ENCODE measurements at places on chromosomes 1 and 21.

DNA sequence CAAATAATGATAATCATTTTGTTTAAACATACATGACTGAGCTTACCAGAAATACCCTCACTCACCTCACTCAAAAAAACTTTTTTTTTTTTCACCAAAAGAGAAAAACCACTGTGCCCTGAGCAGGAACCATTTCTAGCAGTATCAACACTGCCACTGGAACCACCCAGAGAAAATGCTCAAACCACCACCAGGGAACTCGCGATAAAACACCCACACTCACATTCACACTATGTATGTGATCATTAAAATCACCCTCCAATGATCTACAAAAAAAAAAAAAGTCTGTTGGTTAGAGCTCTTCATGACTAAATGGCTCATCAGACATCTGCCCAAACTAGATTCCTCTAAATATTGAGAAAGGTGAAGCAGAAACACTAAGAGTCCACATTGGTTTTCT, 11.5 kb downstream of the TIAM1 start:
- no peak for DNase-seq
- no peak overlapping the region for H3K4me3 ChIP-seq
- H3K27ac ChIP-seq = no peak overlapping the region
- H3K36me3 ChIP-seq = no peaks in the 10 kb centered on the region
- H3K27me3 ChIP-seq = no peaks in the 10 kb centered on the region

- H3K4me1 ChIP-seq = no peaks in the 10 kb centered on the region
- no peak for DNase-seq
- no peaks in the 10 kb centered on the region for H3K36me3 ChIP-seq
- no peaks in the 10 kb centered on the region for H3K27me3 ChIP-seq
- H3K27ac ChIP-seq = no peak overlapping the region
Measured at GRCh38 chr1:221141606-221142285, 262.5 kb downstream of the HLX start.

GRCh38 chr1:208791456-208791855, 547.3 kb upstream of the PLXNA2 start:
- no peak overlapping the region for H3K4me3 ChIP-seq
- H3K36me3 ChIP-seq = no peaks in the 10 kb centered on the region
- no peak for DNase-seq
- no peaks in the 10 kb centered on the region for H3K27me3 ChIP-seq
- H3K27ac ChIP-seq = no peak overlapping the region

GRCh38 chr1:184153731-184154130, 102.2 kb downstream of the TSEN15 start:
- H3K27me3 ChIP-seq = no peaks in the 10 kb centered on the region
- no peaks in the 10 kb centered on the region for H3K4me1 ChIP-seq
- no peak for DNase-seq
- no peak overlapping the region for H3K4me3 ChIP-seq
- no peak overlapping the region for H3K27ac ChIP-seq
- no peaks in the 10 kb centered on the region for H3K36me3 ChIP-seq

GRCh38 chr21:42118901-42119300, 47.8 kb downstream of the UMODL1 start:
- DNase-seq = no peak
- no peak overlapping the region for H3K4me3 ChIP-seq
- no peaks in the 10 kb centered on the region for H3K36me3 ChIP-seq
- no peaks in the 10 kb centered on the region for H3K4me1 ChIP-seq

- H3K27ac ChIP-seq = no peak overlapping the region
- H3K36me3 ChIP-seq = no peaks in the 10 kb centered on the region
- no peak for DNase-seq
- no peak overlapping the region for H3K4me3 ChIP-seq
- H3K4me1 ChIP-seq = no peaks in the 10 kb centered on the region
Measured at GRCh38 chr1:157450106-157450505, 102.2 kb downstream of the FCRL5 start.

GRCh38 chr21:32705901-32706300, 21.9 kb downstream of the SYNJ1 start:
- no peaks in the 10 kb centered on the region for H3K4me1 ChIP-seq
- H3K36me3 ChIP-seq = no peaks in the 10 kb centered on the region
- H3K27ac ChIP-seq = no peak overlapping the region
- no peak overlapping the region for H3K4me3 ChIP-seq
- DNase-seq = no peak

DNA sequence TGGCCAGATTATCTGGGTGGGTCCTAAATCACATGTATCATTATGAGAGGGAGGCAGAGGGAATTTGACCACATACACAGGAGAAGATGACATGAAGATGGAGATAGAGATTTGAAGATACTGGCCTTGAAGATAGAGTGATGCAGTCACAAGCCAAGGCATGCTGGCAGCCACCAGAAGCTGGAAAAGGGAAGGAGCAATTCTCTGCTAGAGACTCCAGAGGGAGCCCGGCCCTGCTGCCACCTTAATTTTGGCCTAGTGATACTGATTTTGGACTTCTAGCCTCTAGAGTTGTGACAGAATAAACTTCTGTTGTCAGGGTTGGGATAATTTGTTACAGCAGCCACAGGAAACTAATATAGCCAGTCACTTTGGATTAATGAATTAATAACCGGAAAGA, 2.2 kb upstream of the PRDM2 start:
- H3K36me3 ChIP-seq = no peaks in the 10 kb centered on the region
- no peak overlapping the region for H3K4me3 ChIP-seq
- H3K4me1 ChIP-seq = peaks cover 19% of the 10 kb centered on the region
- no peak for DNase-seq

GRCh38 chr1:117493906-117494305, 111.9 kb upstream of the TENT5C start:
- no peaks in the 10 kb centered on the region for H3K4me1 ChIP-seq
- no peak for DNase-seq
- no peaks in the 10 kb centered on the region for H3K36me3 ChIP-seq

DNA sequence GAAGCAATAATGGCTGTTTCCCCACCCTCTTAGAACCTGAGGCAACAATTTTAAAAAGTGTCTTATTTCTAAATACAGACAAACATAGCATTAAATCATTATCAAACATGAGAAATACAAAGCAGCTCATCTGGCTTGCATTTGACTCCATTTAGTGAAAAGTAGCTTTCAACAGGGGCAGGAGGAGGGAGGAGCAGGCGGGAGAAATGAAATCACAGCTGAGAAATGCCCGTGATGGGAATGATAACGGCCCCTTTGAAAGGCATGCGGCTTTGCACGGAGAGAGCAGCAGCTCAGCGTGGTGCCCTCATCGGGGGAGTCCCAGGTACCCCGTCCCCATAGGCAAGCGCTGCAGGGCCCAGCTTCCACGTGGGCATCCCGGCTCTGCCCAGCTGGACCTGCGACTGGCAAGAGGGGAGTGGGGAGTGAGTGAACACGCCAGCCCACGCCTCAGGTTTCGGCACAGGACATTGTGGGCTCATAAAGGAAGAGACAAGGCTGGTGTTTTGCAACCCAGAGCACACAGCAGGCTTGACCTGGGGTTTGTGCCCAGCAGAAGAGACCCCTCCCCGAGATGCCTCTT, 134.6 kb downstream of the NPHP4 start:
- no peak overlapping the region for H3K4me3 ChIP-seq
- H3K36me3 ChIP-seq = peaks cover 6% of the 10 kb centered on the region
- no peaks in the 10 kb centered on the region for H3K27me3 ChIP-seq
- no peaks in the 10 kb centered on the region for H3K4me1 ChIP-seq

DNA sequence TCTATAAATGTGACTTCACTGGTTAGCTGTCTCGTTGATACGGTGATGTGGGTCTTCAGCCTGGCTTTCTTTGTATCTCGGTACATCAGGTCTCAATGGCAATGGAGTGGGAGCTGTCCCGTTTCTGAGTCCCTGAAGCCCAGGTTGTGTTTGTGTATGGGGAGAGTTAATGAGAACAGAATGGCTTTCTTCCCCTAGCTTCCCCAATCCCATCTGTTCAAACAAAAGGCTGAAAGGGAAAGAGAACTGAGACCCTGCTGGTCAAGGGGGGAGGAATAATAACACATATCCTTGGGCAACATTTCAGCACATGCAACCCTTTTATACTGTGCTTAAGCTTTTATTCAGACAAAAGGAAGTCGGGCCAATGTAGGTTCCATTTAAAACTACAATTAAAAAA, 28.4 kb upstream of the CASQ2 start:
- H3K4me1 ChIP-seq = no peaks in the 10 kb centered on the region
- H3K36me3 ChIP-seq = no peaks in the 10 kb centered on the region
- no peak for DNase-seq
- peaks cover 4% of the 10 kb centered on the region for H3K27me3 ChIP-seq
- no peak overlapping the region for H3K4me3 ChIP-seq

GRCh38 chr1:98129491-98129890, 208.7 kb upstream of the DPYD start:
- no peaks in the 10 kb centered on the region for H3K27me3 ChIP-seq
- no peak for DNase-seq
- H3K4me3 ChIP-seq = no peak overlapping the region
- H3K27ac ChIP-seq = no peak overlapping the region
- H3K36me3 ChIP-seq = no peaks in the 10 kb centered on the region

GRCh38 chr21:40299451-40299850, 432.2 kb downstream of the PCP4 start:
- no peak overlapping the region for H3K27ac ChIP-seq
- H3K4me1 ChIP-seq = no peaks in the 10 kb centered on the region
- no peak for DNase-seq

DNA sequence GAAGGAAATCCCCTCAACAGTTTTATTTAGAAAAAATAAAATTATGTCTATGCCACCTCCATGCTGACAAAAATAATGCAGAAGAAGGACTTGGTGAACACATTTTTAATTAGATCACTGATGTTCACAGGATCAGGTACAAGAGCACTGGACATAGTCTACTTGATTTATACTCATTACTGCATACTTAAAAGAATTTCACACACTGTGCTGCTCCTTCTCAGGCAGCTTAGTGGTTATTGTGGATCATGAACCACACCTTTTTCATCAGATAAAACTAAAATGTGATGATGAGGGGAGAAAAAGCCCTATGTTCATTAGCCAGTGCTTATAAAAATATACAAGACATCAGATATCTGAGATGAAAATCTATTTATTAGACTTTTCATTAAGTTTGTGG, 103.3 kb upstream of the DPH5 start:
- H3K27me3 ChIP-seq = no peaks in the 10 kb centered on the region
- H3K27ac ChIP-seq = peak overlapping the region; percentile 64
- peaks cover 25% of the 10 kb centered on the region for H3K4me1 ChIP-seq
- H3K4me3 ChIP-seq = no peak overlapping the region

- H3K27ac ChIP-seq = no peak overlapping the region
- H3K36me3 ChIP-seq = no peaks in the 10 kb centered on the region
- no peaks in the 10 kb centered on the region for H3K4me1 ChIP-seq
- no peak overlapping the region for H3K4me3 ChIP-seq
- H3K27me3 ChIP-seq = no peaks in the 10 kb centered on the region
- no peak for DNase-seq
Measured at GRCh38 chr1:60577029-60577428, 503.5 kb upstream of the C1orf87 start.

GRCh38 chr1:102120910-102121309, 124.2 kb upstream of the OLFM3 start:
- no peaks in the 10 kb centered on the region for H3K27me3 ChIP-seq
- H3K27ac ChIP-seq = no peak overlapping the region
- H3K4me3 ChIP-seq = no peak overlapping the region
- no peaks in the 10 kb centered on the region for H3K4me1 ChIP-seq

DNA sequence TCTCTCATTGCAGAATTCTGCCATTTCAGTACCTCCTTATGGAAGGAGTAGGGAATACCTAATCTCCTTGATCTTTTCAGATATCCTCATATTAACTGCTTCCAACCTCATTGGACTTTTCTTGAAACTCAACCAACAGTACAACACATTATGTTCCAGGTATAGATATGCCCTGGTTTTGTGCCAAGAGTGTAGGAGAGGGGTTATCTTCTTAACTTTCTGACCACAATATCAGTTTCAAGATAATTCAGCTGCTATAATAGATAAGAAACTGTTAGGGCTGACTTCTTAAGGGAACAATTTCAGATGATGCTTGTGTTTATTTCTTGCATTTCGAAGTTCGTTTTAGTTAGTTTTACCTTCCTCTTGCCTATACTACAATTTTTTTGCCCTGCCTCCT, 2.1 kb upstream of the LPGAT1 start:
- H3K36me3 ChIP-seq = no peaks in the 10 kb centered on the region
- no peak overlapping the region for H3K27ac ChIP-seq
- H3K4me3 ChIP-seq = no peak overlapping the region
- DNase-seq = no peak
- H3K4me1 ChIP-seq = peaks cover 20% of the 10 kb centered on the region

DNA sequence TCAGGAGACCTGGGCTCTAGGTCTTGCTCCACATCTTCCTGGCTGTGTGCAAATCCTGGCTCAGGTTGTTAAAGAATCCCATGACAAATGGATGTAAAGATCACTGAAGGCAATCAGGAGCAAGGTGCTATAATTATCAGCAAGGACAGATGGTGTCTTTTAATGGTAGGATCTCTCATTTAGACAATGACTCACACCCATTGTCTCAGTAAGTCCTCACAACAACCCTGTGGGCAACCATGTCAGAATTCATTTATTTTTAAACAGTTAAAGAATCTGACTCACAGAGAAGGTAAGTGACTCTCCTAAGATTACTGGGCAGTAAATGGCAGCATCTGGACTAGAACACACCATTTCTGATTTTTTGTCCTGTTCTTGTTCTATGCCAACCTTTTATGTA, 32.8 kb downstream of the RNASEL start:
- no peaks in the 10 kb centered on the region for H3K4me1 ChIP-seq
- no peak overlapping the region for H3K4me3 ChIP-seq
- H3K27ac ChIP-seq = no peak overlapping the region
- H3K36me3 ChIP-seq = no peaks in the 10 kb centered on the region
- H3K27me3 ChIP-seq = no peaks in the 10 kb centered on the region
- no peak for DNase-seq

GRCh38 chr1:170200621-170201397, 55.0 kb downstream of the NTMT2 start:
- no peak overlapping the region for H3K4me3 ChIP-seq
- H3K36me3 ChIP-seq = no peaks in the 10 kb centered on the region
- peaks cover 3% of the 10 kb centered on the region for H3K27me3 ChIP-seq
- no peak overlapping the region for H3K27ac ChIP-seq
- H3K4me1 ChIP-seq = no peaks in the 10 kb centered on the region
- DNase-seq = no peak

DNA sequence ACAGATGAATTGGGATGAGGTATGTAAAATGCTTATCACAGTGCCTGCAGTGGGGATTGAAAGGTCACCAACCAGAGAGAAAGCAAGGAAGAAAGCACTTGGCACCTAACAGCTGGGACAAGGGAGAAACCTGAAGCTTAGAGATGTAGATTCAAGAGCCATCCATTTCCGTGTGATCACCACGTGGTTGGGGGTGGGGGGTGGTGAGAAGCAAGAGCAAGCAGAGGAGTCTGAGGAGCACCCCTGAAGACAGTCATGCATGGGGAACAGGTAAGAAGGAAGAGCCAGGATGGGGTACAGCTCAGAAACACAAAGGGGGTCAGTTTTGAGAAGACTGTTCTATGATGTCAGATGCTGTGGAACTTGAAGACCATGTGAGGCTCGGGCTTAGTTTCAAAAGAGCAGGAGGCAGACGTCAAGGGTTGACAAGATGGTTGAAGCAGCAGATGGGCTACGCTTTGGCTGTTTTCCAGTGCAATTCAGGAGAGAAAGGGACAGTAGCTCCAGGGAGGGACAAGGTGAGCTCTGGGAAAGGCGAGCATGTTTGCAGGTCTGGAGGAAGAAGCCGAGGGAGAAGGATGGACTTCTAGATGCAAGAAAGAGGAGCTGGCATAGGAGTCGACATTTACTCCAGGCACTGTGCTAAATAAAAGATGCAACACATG, 17.4 kb downstream of the KANK4 start:
- H3K36me3 ChIP-seq = no peaks in the 10 kb centered on the region
- no peak for DNase-seq
- H3K4me3 ChIP-seq = no peak overlapping the region
- no peaks in the 10 kb centered on the region for H3K4me1 ChIP-seq
